ENCODE measurements at places on chromosomes 2 and 18.

- DNase-seq = no peak
These were observed 305.4 kb upstream of the HS6ST1 start for GRCh38 chr2:128623776-128624761.

DNA sequence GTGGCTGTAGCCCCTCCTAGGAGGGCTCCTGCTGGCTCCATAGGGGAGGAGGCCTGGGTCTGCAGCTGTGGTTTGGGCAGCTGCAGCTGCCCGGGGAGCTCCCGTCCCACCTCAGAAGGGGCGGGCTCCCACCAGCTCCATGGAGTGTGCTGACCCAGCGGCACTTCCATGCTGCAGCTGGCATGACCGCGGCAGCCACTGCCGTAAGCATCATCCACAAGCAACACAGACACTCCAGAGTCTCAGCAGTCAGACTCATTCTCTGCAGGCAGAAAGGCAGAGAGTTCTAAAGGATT is 660.1 kb upstream of the RAB6C start:
- DNase-seq = no peak

GRCh38 chr2:179428649-179429048 is 164.0 kb upstream of the SESTD1 start:
- DNase-seq = no peak

DNA sequence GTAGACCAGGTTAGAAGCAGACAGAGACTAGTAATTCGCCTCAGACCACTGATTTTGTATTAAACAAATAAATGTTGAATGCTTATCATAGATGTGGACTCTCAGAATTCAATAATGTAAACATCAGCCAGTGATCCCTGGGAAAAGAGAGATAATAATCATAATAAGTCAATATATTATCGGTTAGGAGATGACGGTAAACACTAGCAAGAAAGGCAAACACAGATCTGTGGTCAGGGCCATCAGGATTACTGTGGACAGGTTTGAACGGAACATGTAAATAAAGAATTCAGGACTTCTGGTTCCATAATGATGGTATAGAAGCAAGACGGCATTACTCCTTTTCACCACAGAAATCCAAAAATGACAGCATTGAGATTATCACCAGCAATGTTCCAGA is 861.6 kb downstream of the CBLN2 start:
- DNase-seq = no peak

DNA sequence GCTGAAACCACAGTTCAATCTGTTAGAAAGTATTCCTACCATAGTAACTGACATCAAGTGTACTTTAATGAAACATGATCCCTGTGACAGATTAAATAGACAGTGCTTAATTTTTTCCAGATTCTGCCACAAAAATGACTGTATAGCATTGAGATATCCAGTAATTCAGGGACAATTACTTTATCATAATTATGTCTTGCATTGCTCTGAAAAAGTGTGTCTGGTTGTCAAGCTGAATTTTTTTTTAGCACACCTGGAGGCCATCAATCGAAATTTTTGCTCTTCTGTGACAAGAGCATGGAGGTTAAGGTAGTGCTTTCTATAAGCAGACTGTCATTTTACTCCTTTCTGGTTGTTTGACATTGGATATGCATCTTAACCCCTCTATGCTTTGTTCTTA is 1083.8 kb upstream of the NRXN1 start:
- DNase-seq = no peak

DNA sequence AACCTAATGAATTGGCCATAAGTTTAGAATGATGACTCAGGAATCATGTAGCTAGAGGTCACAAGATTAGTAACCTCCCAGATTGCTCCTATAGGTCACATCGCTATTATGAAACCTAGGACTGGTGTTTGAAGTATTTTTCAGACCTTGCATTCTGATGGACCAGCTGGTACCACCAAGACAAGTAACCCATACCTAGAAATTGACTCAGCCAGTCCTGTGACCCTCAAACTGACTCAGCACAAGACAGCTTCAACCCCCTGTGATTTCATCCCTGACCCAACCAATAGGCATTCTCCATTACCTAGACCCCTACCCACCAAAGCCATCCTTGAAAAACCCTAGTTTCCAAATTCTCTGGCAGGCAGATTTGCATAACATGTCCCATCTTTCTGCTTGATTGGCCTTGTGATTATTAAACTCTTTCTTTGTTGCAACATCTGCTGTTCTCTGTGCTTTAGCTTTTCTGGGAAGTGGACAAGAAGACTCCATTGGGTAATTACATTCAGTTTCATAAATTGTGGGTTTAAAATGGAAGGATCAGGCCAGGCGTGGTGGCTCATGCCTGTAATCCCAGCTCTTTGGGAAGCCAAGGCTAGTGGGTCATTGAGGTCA is 254.9 kb downstream of the IRS1 start:
- DNase-seq = no peak

DNA sequence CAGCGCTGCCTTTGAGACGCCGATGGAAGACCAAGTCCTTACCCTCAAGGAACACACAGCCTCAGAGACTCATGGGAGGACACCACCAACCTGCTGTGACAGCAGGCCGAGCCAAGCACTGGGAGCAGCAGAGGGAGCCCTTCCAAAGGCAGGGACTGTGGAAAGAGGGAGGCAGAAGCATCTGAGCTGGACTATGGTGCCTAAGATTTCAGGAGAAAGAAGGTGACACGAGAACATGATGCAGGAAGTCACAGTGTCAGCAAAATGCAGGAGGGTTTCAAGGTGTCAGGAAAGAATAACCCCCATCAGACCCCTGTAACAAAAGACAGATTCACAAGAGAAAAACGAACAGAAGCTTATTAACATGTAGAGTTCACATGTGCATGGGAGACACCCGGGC is 24.2 kb upstream of the COX7A2L start:
- DNase-seq = no peak

- no peak for DNase-seq
These were observed 72.2 kb upstream of the THUMPD2 start for GRCh38 chr2:39851251-39851650.

- no peak for DNase-seq
These were observed 121.7 kb downstream of the MMADHC start for GRCh38 chr2:149465873-149466272.

DNA sequence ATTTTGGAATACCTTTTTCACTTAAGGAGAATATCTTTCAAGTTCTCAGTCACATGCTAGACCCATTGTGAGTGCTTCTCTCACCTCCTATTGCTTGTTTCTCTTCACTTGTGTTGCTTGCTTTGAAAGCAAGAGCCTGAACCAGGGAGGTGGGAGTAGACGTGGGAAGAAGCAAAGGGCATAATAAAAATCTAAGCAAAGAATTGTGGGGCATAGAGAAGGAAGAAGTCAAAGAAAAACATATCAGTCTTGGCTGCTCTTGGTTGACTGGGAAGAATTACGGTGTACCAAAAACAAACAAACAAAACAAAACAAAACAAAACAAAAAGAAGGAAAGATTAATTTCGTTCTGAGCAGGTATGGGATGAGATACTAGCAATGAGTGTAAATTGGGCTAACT is 48.9 kb upstream of the ACVR1 start:
- DNase-seq = no peak

DNA sequence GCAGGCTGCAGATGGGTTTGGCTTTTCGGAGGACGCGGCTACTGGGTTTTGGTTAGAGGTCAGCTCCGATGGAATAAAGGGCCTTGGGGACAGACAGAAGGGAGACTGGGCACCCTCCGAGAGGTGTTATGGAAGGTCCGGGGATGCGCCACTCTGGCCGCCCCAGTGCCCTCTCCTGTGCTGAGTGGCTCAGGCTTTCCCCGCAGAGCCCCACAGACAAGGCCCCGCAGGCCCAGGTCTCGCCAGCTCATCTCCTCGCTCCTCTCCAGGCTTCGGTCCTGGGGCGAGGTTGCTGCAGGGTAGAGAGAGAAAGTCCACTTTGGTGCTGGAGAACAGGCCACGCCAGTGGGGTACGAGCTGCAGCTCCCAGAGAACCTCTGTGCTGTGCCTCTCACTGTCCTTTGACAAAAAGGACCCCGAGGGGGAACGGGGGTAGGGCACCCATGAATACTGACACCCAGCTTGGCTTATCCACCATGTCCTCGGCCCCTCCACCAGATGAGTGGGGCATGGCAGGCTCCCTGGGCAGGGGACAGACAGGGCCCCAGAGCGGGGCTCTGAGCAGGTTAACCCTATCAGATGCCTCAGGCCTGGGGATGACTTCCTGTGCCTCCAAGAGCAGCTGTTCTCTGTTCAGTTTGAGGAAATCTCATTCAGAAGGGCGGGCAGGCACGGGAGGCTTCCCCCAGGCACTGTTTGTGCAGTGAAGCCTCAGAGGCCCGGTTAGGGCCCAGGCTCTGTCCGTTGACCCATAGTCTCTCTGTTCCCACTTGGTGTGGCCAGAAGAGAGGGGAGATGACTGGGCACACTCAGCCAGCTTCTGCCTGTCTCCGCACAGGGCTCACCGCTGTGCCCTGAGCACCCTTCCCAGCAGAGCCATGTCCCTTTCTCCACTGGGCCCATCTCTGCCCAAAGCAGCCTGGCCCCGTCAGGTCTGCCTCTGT is 15.7 kb upstream of the CNNM3 start:
- DNase-seq = no peak

DNA sequence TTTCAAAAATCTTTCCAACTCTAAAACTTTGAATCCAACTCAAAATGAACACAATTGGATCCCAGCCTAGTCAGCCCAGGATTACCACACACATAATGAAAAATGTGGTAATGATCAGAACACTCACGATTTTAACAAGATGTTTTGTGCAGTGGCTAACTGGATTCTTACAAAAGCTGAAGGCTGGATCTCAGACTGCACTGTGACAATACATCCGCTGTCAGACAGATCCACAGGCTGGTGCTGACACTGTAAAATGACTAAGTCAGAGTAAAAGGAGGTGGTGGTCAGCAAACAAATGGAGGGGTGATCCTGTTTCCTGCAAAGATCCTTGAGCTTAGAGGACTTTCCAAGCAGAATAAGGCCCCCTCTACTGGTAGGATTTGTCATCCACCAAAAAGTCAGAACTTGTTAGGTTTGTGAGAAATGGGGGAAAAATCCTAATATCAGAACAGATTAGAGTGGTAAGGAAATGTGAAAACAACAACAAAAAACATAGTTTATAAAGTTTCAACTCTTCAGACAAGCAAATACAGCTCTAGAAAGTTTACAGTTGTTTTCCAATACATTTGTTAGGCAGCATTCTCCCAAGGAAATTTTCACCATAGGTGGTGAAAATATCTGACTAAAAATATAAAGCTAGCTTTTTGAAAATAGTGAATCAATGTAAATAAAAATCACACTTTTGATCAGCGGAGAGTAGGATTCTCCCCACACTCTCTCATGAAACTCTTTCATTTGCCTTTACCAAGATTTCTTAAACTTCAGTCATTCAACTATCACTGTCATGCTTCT is 211.9 kb downstream of the AGPS start:
- DNase-seq = no peak

GRCh38 chr18:57585855-57586250 is 649 bp downstream of the FECH start:
- no peak for DNase-seq

DNA sequence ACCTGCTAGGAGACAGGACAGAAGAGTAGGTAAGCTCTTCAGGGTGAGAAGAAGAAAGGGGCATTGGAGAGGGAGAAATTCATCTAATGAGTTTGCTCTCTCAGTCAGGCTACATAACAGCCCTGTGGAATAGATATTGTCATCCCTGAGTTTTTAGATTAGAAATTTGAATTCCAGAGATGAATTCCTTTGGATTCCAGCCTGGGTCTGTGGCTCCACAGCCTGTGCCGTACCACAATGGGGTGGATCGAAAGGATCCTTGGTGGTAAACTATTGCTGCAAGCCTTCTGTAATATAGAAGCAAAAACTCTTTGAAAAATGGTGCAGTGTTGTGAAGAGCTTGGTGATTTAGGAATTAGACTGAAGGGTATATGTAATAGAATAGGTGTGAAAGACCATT is 21.0 kb downstream of the MYO1B start:
- DNase-seq = no peak

GRCh38 chr2:225120186-225120585 is 77.9 kb upstream of the DOCK10 start:
- peak; percentile 13 for DNase-seq

DNA sequence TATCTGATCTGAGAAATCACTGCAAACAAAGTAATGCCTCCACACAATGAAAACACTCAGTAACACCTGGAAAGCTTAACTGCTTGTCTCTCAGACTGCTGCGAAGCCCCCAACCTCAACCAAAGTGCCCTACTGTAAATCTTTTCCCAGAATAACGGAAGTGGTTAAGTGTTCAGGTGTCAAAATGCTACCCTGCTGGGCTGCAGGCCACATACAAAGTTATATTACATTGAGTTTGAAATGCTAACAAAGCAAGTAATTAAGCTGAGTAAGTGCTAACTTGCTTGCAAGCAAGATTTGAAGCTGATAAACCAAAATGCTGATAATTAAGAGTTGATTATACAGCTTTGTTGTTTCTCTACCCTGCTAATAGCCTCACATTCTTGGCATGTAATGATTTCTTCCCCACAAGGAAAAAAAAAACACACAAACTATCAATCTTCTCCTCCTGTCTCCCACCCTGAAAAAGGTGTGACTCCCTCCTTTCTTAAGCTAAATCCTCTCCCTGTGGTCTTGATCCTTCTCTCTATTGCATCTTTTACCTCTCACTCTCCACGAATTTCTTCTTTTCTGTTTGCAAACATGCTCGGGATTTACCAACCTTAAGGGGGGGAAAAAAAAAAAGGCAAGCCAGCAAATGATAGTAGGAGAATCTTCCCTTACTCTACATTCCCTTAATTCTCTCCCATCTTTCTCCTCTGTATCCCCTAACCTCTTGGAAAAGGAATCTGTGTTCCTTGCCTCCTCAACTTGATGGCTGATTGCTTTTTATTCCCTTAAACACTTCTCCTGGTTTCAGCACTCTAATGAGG is 266.8 kb upstream of the SIX3 start:
- DNase-seq = no peak

DNA sequence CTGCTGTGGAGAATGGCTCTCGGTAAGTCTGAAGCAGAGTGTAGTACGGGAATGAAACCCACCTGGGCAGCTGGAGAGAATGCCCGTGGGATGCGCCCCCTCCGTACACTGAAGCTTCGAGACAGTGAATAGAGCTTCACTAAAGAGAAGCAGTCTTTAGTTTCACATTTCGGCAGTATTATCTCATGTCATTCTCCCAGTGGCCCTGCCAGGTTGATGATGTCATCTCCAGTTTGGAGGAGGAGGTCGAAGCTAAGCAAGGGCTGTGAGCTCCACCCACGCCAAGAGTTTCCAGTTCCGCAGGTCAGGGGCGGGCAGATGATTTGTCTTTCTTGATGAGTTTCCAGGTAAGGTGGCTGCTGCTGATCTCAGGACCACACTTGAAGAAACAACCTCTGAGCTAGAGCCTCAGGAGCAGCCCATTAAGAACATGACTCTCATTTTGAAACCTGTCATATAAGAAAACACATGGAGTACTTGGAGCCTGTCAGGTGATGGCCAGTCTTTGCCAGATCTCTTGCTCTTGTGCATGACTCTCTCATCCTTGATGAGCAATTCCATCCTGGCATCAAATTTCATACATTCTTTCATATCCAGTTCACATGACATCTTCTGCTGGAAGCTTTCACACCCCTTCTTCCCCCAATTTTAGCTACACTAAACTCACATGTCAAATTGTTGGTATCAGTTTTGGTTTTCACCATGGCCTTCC is 475.0 kb downstream of the RNF144A start:
- no peak for DNase-seq

GRCh38 chr2:113769555-113769954 is 13.1 kb upstream of the SLC35F5 start:
- DNase-seq = no peak

All from T1000 (cell line).